ENCODE measurements at places on chromosomes 12 and 14.

DNA sequence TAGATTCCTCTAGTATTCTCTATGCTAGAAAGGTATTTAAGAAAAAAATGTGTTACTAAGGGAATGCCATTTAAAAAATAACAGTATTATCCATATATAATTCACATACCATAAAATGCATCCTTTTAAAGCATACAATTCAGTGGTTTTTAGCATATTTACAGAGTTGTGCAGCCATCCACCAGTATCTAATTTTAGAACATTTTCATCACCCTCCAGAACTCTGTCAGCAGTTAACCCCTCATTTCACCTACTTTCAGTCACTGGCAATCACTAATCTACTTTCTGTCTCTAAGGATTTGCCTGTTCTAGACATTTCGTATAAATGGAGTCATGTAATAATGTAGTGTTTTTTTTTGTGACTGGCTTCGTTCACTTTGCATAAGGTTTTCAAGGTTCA, 33.4 kb downstream of the TBC1D15 start:
- no peak for DNase-seq

DNA sequence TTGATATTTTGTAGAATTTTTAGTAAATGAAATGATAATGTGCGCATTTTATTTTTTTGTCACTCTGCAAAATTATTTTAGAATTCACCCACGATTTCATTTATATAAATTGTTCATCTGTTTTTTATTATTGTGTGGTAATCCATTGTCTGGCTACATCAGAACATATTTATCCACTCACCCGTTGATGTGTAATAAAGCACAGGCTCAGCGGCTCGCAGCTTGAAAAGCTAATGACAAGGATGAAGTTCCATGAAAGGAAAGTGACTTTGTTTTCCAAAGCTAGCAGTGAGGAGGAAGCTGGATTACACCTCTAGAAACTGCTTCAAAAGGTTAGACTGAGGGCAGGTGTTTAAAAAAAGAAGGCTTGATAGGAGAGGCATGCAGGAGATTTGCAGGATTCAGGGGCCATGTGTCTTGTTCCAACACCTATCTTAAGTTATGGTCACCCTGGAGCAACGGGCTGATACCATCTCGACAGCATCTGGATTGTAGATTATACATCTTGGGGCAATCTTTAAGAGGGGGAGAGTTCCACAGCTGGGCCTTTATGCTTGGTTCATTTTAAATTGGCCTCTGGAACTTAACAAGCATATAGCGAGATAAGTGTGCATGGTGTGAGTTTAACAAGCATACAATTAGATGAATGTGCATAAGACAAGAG, 194.1 kb downstream of the TMTC3 start:
- DNase-seq: no peak

DNA sequence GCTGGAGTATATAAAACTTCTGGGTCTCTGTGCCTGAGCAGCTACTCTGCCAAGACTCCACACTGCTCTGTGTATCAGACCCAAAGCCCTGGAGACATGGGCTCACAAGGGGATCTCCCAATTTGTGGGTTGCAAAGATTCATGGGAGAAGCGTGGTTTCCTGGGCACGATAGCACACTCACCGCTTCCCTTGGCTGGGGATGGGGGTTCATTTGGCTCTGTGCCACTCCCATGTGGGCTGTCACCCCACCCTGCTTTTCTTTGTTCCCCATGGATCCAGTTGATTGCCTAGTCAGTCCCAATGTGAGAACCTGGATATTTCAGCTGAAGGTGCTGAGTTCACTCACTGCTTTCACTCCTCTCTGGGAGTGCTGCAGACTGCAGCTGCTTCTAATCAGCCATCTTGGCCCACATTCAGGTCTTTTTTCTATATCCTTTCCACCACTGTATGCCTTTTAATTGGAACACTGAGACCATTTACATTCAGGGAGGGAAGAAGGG, 40.0 kb upstream of the PCNX4 start:
- no peak for DNase-seq

- DNase-seq: no peak
Observed at GRCh38 chr14:55731311-55731872, 151.4 kb downstream of the KTN1 start.

- no peak for DNase-seq
Observed at GRCh38 chr12:89618113-89618862, 90.3 kb downstream of the ATP2B1 start.

- no peak for DNase-seq
Observed at GRCh38 chr14:99645545-99646505, 896 bp downstream of the HHIPL1 start.

DNA sequence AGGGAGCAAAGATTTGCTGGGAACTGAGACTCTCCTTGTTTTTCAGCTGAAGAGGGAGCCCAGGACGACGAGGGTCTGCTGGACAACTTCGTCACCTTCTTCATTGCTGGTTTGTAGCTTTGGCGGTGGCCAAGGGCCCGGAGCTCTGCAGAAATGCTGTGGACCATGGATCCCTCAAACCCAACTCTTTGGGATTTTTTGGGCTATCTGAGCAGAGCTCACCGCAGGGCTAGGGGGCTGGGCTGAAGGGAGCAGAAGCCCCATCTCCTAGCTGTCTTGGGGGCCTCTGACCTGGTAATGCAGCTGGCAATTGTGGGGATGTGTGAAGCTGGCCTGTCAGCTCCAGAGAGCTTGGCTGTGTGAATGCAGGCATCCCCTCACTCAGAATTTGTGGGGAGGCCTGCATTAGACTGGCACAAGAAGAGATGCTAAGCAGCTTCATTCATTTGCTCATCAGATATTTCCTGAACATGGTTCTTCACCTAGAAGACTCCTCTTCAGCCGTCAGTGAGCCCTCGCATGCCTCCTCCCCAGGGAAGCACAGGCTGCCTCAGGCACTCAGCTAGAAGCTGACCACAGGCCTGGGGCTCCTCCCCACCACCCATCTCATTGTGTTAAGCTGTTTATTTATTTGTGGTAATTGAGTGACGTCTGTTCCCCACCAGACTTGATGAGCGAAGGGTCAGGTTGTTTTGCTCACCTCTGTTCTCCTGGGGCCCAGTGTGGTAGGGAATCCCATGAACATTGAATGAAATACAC, 32.2 kb downstream of the CYP46A1 start:
- DNase-seq: peak; percentile 8

- DNase-seq: no peak
Observed at GRCh38 chr14:74204491-74204890, 34.8 kb upstream of the VSX2 start.

DNA sequence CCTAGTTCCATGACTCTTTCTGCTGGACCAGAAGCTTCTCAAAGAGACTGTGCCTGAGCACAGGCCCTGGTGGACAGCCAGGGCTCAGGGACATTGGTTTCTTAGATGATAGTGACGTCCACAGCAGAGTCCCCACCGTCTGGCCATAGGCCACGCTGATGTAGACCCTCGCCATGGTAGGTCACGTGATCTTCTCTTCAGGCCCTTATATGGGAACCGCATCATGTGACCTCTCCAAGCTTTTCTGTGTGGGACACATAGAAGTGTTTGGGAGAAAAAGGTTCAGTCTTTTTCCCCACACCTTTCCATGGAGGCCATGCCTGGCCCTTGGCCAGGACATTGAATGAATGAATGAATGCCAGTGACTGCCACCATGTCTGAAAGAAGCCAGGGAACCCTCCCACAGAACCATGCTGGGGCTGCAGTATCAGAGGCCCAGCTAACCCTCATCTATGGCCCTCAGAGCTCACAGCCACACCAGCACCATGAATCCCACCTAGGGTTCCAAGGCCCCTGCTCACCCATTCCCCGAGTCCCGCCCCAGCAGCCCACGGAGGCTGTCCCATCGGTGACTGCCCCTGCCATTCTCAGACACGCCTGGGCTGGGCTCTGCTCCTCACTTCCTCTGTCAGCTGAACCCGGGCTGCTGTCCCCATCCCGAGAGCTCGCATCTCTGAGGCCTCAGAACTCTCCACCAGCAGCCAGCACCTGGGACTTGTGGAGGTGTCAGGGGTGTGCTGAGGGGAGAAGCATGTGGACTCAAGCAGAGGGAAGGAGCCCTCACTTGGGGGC, 292.1 kb downstream of the ADGRD1 start:
- no peak for DNase-seq

DNA sequence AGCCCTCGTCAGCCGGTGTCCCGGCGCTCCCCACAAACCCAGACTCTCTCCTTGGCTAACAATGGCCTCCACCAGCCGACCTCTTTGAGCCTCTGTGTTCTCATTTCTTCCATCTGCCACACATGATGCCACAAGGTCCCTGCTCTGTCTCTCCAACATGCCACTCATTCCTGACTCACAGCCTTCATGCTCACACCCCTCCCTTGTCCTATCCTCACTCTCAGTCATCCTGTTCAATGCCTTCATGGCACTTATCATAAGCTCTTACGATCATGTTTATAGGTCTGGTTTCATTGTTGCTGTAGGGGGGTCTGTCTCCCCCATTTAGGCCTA, 9.6 kb upstream of the SERPINA11 start:
- DNase-seq: no peak

DNA sequence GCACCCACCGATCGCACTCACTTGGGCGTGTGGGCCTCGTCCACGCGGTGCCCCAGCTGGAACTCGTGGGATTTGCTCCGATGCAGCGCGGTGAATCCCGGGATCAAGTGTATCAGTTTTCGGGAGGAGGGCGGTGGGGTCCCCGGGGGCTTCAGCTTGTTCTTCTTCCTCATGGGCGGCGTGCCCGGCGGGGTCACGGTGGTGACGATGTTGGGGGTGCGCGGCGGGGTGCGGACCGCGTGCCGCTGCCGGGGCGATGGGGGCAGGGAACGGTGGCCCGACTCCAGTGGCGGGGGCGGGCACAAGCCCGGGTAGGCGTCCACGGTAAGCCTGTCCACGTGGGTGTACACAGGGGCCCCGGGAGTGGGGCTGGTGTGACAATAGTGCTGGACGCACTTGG, 207.8 kb downstream of the KSR2 start:
- DNase-seq: no peak

- no peak for DNase-seq
Observed at GRCh38 chr12:59085690-59086089, 165.4 kb upstream of the LRIG3 start.

DNA sequence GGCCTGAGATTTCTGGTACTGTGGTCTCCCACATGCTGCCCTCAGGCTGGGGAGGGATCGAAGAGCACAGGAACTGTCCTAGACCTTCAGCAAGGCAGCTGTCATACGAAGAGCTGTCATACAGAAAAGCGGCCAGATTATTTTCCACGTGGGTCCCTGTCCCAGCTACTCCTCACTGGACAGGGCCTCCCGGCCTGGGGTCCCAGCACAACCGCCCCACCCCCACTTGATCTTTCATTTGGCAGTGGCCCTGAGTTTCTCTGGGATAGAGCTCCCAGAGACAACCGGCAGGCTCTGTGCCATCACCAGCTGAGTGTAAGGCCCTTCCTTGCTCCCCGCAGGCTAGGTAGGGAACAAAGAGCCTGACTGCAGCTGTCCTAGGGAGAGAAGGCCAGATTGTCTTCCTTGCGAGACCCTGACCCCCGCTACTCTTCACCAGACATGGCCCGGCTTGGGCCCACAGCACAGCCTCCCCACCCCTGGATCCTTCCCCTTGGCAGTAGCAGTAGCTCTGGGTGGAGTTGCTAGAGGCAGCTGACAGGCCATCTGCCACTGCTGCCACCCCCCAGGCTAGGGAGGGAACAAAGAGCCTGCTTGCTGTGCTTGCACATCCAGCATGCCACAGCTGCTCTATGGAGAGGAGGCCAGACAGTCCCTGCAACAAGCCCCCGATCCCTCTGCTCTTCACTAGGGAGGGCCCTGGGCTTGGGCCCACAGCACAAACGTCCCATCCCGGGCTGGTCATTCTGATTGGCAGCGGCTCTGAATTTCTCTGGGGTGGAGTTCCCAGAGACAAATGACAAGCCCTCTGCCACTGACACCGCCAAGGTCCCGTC, 3.1 kb upstream of the OR4N2 start:
- no peak for DNase-seq

DNA sequence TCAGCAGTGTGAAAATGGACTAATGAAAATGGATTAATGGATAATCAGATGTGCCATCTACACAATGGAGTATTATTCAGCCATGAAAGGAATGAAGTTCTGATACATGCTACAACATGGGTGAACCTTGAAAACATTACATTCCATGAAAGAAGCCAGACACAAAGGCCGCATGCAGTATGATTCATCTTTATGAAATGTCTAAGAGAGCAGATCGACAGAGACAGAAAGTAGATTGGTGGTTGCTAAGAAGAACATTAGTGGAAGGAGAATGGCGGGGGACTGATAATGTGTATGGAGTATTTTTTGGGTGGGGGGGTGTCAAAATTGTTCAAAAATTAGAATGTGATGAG, 47.3 kb downstream of the PRKAB1 start:
- no peak for DNase-seq

- DNase-seq: no peak
Observed at GRCh38 chr14:102903248-102903888, 19.1 kb upstream of the AMN start.

- no peak for DNase-seq
Observed at GRCh38 chr12:108543652-108544051, 17.3 kb downstream of the SART3 start.

GRCh38 chr12:112606611-112607365, 184.8 kb upstream of the RPH3A start:
- no peak for DNase-seq

DNA sequence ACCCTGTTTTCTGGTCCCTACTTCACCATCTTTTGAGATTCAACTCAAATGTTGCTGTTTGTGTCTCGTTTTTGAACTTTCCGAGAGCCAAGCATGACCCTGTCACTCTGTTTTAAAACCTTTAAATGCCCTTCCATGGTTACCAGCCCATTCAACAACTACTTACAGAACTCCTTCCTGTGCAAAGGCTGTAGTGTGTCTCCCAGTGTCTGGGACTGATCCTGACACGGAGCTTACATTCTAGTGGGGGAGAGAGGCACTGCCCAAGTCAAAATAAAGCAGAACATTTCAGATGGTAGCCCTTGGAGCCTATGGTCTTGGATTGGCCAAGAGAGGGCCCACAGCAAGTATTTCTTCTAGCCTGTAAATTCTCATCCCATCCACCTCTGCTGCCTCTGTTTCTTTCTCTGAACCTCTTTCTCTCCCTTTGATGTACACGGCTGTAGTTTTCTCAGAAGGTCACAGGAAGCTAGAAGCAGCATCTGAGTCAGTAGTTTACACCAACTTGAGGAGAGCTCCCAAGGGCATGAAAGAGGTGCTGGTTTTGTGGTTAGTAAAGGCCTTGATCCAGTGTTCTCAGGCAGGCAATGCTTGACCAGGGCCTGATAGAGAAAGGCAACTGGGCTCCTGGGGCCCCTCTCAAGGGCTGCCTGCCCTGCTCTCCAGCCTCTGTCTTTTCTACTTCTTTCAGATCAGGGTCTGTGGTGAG, 42.3 kb upstream of the SLC24A4 start:
- no peak for DNase-seq

DNA sequence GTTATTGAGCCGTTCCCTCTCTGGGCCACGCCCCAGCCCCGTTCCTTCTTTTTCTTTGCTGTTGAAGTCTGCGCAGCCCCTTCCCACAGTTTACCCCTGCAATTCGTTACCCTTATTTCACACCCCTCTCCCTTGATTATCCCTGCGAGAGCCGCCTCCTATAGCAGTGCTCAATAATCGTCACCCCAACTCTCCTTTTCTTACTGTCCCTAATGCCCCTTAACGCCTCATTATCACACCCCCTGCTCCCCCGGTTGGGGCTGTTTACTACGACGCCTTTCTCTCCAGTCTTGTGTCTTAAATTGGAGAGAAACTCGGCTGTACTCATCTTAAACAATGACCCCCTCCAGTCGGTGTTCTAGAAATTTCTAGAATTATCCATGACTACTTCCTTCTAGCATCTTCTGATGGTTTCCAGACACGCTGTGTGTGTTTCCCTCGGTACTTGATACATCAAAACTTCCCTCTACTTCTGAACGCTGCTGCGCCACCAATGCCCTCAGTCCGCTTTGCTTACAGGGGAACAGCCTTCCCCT, 713 bp upstream of the FBXL14 start:
- no peak for DNase-seq

GRCh38 chr12:131332224-131332623, 378.5 kb downstream of the ADGRD1 start:
- DNase-seq: no peak

All from D341Med (cell line).